Pulmonary artery endothelial cell (primary cell): ENCODE measurements at places on chromosomes 7 and 10. TPM values are rescaled to one million over a fixed set of nuclear protein-coding genes. Genes with fewer than 3 reads are reported as not detected.

GRCh38 chr7:158999496-158999895 lies 143.1 kb downstream of the DYNC2I1 start:
- DNase-seq: no peak

DNA sequence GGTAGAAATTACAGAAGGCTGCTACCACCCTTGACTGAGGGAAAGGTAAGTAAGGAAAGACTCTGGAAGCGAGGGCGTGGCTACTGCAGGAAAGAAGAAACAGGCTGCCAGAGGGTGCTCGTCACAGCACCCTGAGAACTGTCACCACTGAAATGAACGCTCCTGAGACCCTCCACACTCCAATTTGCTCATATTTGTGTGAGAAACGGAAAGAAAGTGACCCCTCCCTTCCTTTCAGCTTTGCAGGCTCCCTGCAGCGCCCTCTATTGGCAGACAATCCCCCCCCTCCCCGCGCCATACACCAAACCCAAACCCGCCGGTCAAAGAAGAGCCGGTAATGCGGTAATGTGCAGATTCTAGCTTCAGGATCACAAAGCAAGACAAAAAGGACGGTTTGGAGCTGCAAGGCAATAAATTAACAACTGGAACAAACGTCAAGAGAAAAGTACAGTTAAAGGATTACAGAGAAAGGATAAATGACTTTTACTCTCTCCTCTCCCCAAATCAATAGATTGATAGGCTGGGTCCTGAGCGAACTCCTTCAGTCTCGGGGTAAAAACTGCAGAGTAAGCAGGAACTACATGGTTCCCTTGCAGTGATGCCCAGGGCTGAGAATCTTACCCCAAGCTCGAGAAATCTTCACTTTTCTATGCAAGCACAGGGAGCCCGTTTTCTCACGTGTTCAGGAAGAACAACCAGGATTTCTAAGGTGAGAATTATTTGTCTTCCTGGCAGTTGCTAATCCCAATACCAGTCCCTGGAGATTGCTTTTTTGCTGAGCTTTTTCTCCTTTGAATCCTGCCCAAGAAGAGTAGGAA lies 47.6 kb downstream of the STEAP1B start:
- no peak for DNase-seq

- DNase-seq: no peak
Measured at GRCh38 chr10:107163076-107163855, 1.2 kb downstream of the SORCS1 start.

DNA sequence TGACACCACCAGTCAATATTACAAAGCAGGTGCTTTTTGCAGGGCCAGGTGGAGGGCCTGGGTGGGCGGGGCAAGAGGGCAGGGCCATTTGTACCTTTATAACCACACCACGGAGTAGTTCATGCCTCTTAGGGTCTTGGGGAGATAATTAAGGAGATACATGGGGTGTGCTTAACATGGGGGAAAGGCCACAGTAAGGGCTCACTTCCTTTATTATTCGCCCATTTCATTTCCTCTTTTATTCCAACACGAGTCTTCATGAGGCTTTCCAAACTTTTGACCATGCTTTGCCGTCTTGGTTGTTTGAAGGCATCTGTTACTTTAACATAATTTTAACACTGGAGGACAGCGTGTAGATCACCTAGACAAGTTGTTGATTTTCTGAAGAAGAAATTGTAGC lies 33.3 kb upstream of the LYZL2 start:
- DNase-seq: no peak

DNA sequence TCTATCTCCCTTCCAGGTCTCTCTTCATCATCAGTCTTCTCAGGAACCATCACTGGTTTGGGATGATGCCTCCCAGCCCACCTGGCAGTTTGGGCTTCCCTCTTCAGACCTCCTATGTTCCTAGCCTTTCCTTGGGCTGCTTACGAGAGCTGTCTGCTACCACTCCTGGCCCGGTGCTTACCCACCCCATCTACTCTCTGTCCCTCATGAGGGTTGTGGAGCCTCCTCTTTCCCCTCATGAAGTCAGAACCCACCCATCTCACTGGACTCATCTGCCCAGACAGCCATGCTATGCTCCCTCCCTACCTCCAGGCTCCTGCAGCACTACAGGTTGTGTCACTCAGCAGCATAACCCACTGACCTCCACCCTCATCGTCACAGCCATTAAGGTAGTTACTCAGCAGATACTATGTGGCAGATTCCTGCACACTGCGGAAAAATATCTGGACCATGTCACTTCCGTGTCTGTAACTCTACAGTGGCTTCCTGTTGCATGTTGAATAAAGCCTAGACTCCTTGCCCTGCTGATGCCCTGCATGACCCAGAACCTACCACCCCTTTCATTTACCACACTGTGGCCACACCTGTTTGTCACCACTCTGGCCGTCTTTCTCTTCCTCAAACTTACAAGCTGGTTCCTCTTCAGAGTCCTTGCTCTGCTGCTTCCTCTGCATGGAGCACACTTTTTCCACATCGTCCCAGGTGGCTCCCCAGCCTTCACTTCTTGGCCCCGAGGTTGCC lies 2.0 kb downstream of the DBNL start:
- no peak for DNase-seq

DNA sequence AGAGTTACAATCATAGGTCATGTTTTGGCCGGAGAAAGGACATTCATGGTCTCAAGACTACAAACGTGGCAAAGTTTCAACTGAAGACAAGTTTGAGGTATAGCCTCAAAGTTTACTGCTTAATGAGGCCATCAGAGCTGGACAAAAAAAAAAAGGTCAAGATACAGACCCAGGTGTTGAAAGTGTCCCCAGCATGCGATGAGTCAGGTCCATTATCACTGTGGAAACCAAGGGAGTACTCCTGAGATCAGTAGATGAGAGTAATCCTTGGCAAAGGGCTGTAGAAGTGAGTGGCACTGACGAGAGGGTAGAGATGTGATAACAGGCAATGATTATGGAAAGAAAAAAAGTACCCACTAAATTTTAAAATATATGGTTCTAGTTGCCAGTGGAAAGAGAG lies 80.1 kb upstream of the LRRN3 start:
- no peak for DNase-seq

GRCh38 chr7:140738280-140738679 lies 41.8 kb downstream of the NDUFB2 start:
- no peak for DNase-seq

- peak; percentile 32 for DNase-seq
Measured at GRCh38 chr7:50610521-50611277, 45.5 kb upstream of the DDC start.

- DNase-seq: no peak
Measured at GRCh38 chr10:92385831-92386230, 94.9 kb downstream of the MARCHF5 start.

DNA sequence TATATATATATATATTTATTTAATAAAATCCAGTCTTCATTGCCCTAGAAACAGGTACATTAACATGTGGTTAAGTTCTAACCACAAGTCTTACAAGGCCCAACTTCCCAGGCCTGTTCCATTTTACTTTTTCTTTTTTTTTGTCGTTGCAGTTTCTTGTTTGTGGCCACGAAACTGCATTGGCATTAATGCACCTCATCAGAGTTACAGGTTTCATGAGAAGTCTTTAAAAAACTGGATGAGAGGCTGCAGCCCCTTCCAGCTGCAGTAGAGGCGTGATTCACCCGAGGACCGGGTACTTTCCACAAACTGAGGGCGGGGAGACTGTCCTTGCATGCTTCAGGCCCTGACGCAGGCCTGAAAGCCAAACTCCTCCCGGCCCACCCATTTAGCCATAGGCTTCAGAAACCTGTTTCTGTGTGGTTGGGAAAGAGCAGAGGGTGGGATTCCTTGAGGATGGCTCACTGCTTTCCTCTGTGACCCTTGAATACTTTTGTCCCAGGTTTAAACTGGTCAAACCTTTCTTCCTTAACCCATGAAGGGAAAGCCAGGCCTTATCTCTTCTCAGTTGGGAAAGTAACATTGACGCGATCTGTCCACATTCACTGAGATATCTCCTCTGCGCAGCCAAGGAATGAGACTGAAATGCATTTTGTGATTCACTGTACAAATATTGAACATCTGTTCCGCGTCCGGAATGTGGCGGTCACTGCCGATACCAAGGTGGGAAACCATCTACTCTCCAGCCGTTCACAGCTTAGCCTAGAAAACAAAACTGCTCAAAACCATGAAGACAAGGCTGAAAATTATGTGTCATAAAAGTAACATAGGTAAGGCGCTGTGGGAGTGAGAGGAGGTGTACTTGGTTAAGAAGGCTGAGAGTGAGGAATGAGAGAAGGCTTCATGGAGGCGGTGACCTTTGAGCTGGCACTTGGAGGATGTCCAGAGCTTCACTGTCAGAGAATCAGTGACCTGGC lies 311.7 kb downstream of the GATA3 start:
- DNase-seq: no peak

- DNase-seq: no peak
Measured at GRCh38 chr7:131733604-131734003, 177.2 kb upstream of the PODXL start.

GRCh38 chr10:110350812-110351211 lies 46.1 kb upstream of the SMNDC1 start:
- DNase-seq: no peak

- DNase-seq: no peak
Measured at GRCh38 chr7:25369786-25370185, 141.5 kb upstream of the NPVF start.

DNA sequence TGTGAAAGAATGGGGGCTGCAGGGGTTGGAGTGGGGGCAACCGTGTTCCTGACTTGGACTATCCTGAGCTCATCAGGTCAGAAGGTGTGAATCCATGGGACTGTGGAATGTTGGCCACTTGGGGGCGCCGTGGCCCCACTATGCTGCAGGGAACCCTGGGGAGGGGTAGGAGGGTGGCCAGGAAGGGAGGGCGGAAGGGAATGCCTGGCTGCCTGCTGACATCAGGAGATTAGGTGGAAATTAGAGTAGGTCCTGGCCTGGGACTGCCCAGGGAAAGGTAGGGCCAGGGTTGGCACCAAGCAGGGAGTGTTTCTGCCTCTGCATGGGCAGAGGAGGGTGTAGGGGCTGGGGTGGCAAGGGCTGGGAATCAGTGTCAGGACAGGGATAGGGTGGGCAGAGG lies 65.8 kb upstream of the PRSS58 start:
- DNase-seq: no peak

DNA sequence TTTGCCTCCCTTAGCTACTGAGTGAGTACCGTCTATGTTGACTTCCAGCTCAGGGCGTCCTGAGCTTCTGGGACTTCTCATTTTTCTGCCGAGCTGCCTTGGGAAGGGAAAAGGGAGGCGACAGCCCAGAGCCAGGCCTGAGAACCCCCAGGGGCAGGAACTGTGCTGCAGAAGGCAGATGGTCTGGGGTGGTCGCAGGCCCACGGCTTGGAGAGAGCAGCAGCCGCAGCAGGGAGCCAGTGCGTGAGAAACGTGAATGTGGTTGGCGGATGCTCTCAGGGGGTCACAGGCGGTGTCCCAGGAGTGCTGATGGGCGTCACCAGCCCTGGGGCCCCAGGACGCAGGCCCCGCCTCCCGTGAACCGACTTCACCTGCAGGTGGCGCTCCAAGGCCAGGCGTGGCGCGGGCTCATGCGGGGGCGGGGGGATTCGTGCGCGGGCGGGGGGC lies 9.2 kb upstream of the PWWP2B start:
- DNase-seq: no peak

DNA sequence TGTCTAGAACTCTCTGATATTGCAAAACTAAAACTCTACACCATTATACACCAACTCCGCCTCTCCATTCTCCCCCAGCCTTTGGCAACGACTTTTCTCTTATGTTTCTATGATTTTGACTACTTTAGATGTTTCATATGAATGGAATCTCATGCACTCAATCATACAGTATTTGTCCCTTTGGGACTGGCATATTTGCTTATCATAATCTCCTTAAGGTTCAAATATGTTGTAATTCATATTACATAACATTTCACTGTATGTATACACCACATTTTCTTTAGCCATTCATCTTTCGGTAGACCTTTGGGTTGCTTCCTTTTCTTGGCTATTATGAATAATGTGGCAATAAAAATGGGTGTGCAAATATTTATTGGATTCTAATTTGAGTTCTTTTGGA lies 164.4 kb downstream of the ARL4A start:
- no peak for DNase-seq

Gene TUBB8
- total RNA-seq: not detected in 2 replicates

Gene INA
- total RNA-seq: 0.13 and 0.18 TPM in 2 replicates

Gene ZNF727
- total RNA-seq: not detected in 2 replicates

Gene ESYT2
- 61.3 and 67.3 TPM in 2 replicates for total RNA-seq

Gene OGDHL
- 0.26 and 0.46 TPM in 2 replicates for total RNA-seq

Gene CALML5
- not detected in 2 replicates for total RNA-seq

Gene TMEM196
- total RNA-seq: not detected in 2 replicates

Gene AEBP1
- total RNA-seq: 2.6 and 5.4 TPM in 2 replicates

Gene GPER1
- 0.46 and 2.0 TPM in 2 replicates for total RNA-seq
